ENCODE measurements at places on chromosomes 6 and 20.

DNA sequence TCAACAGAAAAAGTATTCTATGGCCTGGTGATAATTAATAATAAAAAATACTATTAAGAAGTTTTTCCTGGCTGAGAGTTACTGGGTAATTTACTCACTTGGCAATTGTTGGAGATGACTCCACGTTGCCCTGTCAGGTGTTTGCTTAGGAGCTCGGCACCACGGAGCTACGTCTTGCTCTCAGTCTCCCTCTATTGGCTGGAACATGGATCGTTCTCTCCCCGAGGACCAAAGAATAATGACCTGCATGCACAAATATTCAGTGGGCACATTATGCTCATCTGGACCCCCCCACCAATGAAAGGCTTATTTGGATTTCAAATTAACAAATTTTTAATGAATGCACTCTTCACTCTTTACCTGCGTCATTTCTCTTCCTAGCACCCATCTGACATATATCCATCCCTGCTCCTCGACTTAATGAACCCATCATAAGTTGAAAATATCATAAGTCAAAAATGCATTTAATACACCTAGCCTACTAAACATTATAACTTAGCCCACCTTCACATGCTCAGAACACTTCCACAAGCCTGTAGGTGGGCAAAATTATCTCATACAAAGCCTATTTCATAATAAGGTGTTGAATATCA lies 71.0 kb upstream of the CD83 start:
- DNase-seq, result peak; percentile 48

GRCh38 chr6:45278367-45278766 lies 49.8 kb upstream of the RUNX2 start:
- peak; percentile 54 for DNase-seq

- no peak for DNase-seq
Measured at GRCh38 chr6:165900970-165901369, 237.9 kb upstream of the PDE10A start.

- no peak for DNase-seq
Measured at GRCh38 chr6:81727876-81728517, 24.5 kb downstream of the TENT5A start.
